ENCODE measurements at places on chromosomes 3 and 15. TPM values are rescaled to one million over a fixed set of nuclear protein-coding genes. Genes with fewer than 3 reads are reported as not detected.

KBTBD13 gene
- total RNA-seq: not detected

RLBP1 gene
- not detected for total RNA-seq

BUB1B gene
- 28.2 TPM for total RNA-seq

CACNA2D2 gene
- 0.42 TPM for total RNA-seq

NPAP1 gene
- not detected for total RNA-seq

IL5RA gene
- total RNA-seq: not detected

KCNH8 gene
- total RNA-seq: not detected

GOLGA8H gene
- total RNA-seq: 1.6 TPM

PPP1R14D gene
- total RNA-seq: not detected

SNURF gene
- total RNA-seq: 10.4 TPM

PRR20G gene
- 0.80 TPM for total RNA-seq

CPEB1 gene
- 2.9 TPM for total RNA-seq

TRH gene
- total RNA-seq: not detected

CHRNA7 gene
- total RNA-seq: 5.2 TPM

RTP3 gene
- not detected for total RNA-seq

GOLGA6L10 gene
- total RNA-seq: 0.50 TPM

CCDC80 gene
- total RNA-seq: 41.8 TPM

LRRC2 gene
- not detected for total RNA-seq

ZNF774 gene
- 1.2 TPM for total RNA-seq

FAM174B gene
- 9.2 TPM for total RNA-seq

MIX23 gene
- total RNA-seq: 53.9 TPM

All from A549 treated with GW870086 at 1 μM for 4 hours (cell line).